ENCODE measurements at places on chromosomes 1 and 21.

DNA sequence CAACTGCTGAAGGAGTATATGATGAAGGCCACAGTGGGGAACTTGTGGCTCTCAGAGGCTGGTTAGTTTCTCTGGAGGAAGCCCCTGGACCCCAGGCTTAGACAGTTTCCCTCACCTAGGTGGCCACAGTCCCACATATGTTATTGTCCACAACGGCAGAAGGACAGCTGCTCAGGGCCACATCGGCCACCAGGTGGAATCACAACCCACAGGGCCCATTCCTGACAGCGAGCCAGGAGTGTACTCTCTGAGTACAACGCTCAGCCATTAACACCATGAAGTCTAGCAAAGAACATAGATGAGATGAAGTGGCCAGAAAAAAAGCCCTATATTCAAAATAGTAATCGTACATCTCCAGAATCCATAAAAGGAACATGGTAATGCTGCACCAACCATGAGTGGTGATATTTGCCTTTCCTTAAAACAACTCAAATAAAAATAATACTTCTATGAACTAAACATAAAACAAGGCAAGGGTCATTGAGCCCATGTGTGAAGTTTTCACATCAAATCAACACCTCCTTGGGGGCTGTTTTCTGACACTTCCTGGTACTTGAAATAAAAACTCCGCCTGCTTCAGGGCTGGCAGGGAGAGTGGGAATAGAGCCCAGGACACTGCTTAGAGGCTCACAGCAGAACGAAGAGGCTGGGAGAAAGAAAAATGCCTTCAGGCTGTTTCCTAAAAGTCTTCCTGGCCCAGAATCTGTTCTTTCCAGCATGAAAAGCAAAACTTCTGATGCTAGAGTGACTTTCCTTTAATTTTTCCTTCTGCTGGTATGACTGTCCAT lies 383.3 kb downstream of the HHAT start:
- no peak for DNase-seq

- DNase-seq: no peak
Measured at GRCh38 chr21:36615274-36615964, 83.5 kb upstream of the SIM2 start.

DNA sequence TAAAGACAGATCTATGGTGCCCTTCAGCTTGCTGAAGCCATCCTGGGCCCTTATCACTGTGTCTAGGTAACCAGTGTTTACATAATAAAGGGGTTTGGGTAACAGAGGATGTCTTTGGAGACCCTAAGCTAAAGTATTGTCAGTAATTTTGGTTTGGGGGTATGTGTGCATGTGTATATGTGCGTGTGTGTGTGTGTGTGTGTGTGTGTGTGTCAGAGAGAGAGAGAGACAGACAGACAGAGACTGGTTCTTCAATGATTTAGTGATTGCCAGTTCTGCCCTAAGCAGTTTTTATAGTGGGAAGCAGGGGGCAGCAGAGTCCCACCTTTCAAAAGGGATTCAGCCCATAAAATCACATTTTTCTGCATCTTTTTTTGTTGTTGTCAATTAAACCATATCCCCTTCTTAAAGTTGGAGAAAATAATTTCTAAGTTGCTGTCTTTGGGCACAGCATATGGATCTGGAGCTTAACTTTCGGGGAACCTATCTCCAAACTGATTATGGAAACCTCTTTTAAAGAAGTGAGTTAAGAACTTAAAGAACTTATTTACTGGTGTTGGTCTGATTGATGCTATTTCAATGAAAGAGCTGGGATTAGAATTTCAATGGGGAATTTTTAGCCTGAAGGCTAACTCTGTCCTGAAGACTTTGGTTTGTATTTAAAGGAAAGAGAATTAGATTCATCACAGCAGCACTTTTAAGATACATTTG lies 51.1 kb downstream of the ZNF326 start:
- DNase-seq: no peak

DNA sequence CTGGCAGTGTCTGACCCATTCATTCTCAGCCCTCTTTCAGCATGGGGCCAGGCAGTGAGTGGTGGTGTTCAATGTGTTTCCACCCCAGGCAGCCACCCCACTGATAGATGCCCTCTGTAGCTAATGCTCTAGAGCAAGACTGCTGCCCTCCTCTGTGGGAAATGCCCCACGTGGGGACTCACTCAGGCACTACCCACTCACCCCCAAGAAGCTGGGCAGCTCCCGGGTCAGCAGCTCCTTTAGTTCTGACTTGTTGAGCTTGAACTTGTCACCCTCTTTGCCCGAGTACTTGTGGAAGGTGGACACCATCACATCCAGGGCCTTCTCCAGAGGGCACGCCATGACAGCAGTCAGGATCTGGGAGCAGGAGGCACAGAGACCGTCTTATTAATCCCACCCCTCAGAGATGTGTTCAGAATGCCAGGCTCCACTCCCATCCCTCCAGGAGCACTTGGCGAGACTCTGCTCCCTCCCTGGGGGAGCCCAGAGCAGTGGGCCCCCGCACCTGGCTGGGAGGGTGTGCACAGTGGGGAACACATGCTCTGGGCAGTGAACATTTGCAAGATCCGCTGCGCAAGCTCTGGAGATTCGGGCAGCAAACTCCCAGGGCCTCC lies 1.0 kb downstream of the S100A4 start:
- no peak for DNase-seq

GRCh38 chr1:181858135-181858534 lies 203.4 kb downstream of the ZNF648 start:
- no peak for DNase-seq

DNA sequence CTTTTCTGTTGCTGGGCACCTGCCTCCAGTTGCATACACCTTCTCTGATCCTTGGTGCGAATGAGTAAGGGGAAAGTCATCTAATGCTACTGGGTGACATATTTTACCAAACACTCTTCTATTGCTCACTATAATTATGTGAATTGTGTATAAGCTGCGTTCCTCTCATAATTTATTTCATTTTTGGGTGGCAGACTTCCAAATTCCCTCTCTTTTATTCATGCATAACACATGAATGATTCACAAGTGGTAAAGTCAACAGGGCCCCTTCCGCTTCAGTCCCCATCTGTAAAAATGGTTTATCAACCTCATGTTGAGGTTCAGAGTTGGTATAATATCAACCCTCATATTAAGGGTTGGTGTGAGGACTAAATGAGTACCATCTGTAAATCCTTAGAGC lies 3.2 kb upstream of the QSOX1 start:
- DNase-seq: no peak

- DNase-seq: no peak
Measured at GRCh38 chr1:42815941-42816584, 859 bp upstream of the ERMAP start.

DNA sequence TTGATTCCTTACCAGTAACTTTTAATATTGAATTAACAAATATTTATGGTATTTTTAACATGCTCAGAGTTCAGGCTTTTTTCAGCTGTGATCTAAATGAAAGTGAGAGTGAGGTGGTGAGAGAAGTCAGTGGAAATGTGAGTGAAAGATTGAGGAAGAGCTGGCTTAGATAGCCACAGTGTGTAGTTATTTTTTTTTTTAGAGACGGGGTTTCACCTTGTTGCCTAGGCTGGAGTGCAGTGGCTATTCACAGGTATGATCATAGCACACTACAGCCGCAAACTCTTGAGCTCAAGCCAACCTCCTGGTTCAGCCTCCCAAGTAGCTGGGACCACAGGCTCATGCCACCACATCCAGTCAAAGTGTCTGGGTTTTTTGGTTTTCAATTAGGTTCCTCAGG lies 10.9 kb downstream of the RNF11 start:
- no peak for DNase-seq

GRCh38 chr1:110383251-110383990 lies 7.4 kb downstream of the SLC16A4 start:
- no peak for DNase-seq

DNA sequence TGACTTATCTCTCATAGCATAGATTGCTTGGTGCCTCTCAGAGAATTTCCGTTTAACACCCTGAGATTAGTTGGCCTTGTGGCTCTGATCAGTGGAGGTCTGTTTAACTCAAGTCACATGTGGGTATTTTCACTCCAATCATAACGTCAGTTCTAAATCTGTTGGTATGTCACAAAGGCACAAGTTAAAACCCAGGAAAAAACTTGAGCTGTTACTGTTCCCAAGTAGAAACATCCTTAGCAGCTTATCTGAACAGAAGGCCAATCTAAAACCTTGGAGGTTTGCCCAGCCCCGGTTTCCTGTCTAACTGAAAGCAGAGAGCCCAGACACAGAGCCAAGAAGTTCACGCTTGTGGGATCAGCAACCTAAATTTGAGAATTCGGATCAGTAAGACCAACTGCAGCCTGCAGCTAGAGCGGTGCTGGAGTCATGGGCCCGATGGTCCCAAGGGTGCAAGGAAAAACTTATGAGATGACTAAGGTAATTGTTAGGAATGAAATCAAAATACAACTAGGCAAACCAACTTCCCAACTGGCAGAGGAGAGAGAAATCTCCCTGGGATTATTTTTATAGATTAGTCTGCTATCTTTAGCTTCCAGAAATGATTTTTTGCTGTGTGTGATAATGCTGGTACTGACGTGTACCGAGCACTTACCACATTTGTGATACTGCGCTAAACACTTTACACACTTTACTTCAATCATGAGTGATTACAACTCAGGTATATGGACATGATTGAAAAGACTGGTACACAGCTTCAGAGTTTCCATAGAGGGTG lies 90.2 kb upstream of the C1orf21 start:
- no peak for DNase-seq

- no peak for DNase-seq
Measured at GRCh38 chr1:48870596-48870995, 93.9 kb upstream of the BEND5 start.

- no peak for DNase-seq
Measured at GRCh38 chr1:60273185-60273584, 199.6 kb upstream of the C1orf87 start.

- no peak for DNase-seq
Measured at GRCh38 chr1:68231627-68232288, 565 bp downstream of the WLS start.

- DNase-seq: no peak
Measured at GRCh38 chr21:33396951-33397350, 6.3 kb upstream of the IFNGR2 start.

GRCh38 chr1:27338751-27339150 lies 3.1 kb upstream of the SYTL1 start:
- no peak for DNase-seq

DNA sequence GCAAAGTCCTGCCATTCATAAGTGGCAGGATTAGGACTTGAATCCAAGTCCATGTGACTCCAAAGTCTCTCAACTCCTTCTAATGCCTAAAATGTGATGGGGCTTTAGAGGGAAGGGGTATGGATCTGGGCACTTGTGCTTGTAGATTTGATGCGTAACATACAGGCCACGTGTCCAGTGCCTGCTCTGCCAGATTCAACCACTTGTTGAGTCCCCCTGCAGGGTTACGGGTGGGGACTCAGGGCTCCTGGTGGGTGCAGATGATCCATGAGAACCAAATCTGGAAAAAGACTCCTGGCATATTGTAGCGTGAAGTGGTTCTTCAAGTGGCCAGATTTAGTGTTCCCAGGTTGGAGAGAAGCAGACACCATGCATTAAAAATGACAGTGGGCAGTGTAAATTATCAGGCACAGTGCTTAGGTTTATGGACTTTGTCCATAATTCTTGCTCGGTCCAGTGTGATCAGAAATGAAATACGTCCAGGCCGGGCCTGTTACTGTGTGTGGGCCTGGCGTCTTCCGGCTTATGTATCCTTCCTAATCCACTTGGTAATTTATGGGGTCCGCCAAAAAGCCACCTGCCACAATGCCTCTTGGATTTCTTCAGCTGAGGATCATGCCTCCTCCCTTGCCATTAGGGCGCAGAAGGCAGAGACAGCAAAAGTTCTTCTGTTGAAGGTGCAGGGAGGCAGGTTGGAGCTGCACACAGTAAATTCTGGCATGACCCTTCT lies 51.2 kb upstream of the LRP8 start:
- no peak for DNase-seq

DNA sequence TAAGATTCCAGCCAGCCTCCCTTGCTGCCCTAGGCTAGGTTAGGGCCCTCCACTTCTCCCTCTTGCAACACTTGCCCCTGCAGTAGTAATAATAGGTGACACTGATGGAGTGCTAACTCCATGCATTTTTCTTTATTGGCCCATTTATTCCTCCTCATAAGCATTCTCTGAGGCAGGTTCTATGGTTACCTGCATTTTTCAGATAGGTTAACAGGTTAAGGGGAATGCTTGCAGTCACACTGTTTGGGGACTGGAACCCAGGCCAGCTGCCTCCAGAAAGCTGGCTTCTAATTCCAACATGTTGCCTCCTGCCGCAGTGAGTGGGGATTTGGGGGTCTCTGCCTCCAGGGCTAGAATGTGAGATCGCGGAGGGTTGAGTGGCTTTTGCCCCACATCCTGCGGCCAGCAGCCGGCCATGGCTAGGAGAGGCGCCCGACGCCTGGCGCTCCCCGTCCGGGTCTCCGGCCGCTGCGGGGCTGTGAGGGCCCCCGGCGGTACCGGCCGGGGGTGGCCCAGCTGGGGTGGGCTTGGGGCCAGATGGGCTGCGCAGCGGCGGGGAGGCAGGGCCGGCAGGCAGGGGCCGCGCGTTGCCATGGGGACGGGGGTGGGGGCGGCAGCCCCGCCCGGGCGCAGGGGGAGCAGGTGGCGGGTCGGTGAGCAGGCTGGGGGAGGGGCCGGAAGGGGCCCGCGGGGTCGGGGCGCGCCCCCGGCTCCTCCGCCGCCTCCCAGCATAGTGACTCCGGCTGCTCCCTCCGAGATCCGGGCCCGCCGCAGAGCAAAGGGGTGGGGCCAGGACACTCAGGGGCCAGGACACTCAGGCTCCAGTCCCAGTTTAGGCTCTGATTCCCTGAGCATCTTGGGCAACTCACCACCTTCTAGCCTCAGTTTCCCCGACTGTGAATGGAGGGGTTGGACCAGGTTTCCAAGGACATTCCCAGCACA lies 68.4 kb upstream of the SSBP3 start:
- DNase-seq: no peak
